ENCODE measurements at places on chromosomes 2 and 18. TPM values are rescaled to one million over a fixed set of nuclear protein-coding genes. Genes with fewer than 3 reads are reported as not detected.

GRCh38 chr2:238320246-238320647 lies at the start of gene TRAF3IP1:
Gene TRAF3IP1, plus strand, starts transcription at chr2:238320518. Its CDS starts 145 bp downstream, at chr2:238320663.
- DNase-seq = no peak
- H3K4me1 ChIP-seq = peaks cover 5% of the 10 kb centered on the region
- H3K27me3 ChIP-seq = no peaks in the 10 kb centered on the region
- H3K4me3 ChIP-seq = peak within 1 kb of the TSS; percentile 83

- H3K27ac ChIP-seq = no peak overlapping the region
- H3K27me3 ChIP-seq = no peaks in the 10 kb centered on the region
Observed at GRCh38 chr2:177406182-177406581, 13.6 kb downstream of the AGPS start.

- no peaks in the 10 kb centered on the region for H3K27me3 ChIP-seq
- H3K27ac ChIP-seq = no peak overlapping the region
- no peaks in the 10 kb centered on the region for H3K36me3 ChIP-seq
- H3K4me3 ChIP-seq = no peak overlapping the region
- DNase-seq = peak; percentile 9
Observed at GRCh38 chr2:55223958-55224760, 7.9 kb downstream of the CLHC1 start.

DNA sequence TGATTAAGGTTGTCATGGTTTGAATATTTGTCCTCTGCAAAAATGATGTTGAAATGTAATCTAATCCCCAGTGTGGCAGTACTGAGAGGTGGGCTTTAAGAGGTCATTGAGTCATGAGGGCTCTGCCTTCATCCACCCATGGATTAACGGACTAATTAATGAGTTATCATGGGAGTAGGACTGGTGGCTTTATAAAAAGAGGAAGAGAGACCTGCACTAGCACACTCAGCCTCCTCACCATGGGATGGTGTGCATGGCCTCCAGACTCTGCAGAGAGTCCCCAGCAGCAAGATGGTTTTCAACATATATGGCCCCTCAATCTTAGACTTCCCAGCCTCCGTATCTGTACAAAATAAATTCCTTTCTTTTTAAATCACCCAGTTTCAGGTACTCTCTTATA lies 41.0 kb downstream of the DTNB start:
- DNase-seq = no peak
- H3K4me3 ChIP-seq = no peak overlapping the region
- no peaks in the 10 kb centered on the region for H3K36me3 ChIP-seq
- no peaks in the 10 kb centered on the region for H3K4me1 ChIP-seq

The PDCD1 gene
- total RNA-seq = 16.0 TPM

Data from thymus (tissue), 14 donors.